ENCODE measurements at places on chromosomes 1 and 21.

DNA sequence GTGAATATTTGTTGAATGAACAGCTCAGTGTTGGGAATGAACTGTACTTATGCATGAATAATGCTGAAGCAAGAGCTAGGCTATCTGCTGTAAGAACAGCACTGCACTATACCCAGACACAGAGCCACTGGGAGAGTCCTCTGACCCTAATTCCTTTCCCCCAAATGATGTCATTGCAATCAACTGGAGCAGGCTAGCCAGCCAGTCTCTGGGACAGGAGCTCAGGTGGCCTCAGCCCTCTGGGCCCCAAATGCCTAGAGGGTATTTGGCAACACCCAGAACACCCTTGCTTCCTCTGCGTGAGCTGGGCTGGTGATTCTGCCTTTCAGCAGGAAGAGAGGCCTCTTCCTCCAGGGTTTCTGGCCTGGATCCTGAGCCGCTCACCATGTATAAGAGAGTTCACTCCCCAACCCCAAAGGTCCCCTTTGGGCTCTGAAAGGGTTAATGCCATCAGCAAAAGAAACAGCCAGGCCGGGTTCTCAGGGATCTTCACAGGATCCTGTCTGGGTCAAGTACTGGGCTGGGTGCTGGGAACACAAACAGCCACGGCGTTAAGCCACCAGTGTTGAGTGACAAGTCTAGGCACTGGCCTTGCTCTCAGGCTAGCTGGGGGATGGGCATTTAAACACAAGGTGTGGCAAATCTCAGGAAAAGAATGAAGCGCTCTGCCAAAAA lies 3.7 kb upstream of the PADI4 start:
- no peak for DNase-seq

GRCh38 chr1:205610036-205610435 lies 21.8 kb downstream of the ELK4 start:
- no peak for DNase-seq

DNA sequence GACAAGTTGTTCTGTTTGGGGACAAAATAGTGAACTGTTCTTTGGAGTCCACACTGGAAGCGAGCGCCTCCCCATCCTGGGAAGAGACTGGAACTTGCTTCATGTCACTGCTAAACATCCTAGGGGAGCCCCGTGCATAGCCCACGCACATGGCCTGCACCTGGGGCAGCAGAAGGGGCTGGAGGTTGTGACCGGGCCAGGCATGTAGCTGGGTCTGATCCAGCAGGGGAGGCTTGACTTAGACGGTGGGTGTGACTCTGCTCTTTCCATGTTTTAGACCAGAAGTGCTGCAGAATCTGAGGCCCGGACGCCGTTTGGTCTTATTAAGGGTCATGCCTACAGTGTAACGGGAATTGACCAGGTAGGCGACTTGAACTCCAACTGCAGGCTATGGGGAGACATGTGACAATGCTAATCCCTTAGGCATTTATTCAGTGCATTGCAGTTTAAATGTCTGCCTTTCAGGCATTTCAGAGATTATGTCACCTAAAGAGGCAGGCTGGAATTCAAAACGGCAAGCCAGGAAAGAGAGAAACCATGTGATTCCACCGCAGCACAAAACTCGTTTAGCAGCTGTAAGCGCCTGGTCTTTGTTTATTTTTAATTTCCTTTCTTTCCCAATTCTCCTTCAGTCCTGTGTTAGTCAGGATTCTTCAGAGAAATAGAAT lies 21.8 kb downstream of the CAPN9 start:
- DNase-seq: no peak

DNA sequence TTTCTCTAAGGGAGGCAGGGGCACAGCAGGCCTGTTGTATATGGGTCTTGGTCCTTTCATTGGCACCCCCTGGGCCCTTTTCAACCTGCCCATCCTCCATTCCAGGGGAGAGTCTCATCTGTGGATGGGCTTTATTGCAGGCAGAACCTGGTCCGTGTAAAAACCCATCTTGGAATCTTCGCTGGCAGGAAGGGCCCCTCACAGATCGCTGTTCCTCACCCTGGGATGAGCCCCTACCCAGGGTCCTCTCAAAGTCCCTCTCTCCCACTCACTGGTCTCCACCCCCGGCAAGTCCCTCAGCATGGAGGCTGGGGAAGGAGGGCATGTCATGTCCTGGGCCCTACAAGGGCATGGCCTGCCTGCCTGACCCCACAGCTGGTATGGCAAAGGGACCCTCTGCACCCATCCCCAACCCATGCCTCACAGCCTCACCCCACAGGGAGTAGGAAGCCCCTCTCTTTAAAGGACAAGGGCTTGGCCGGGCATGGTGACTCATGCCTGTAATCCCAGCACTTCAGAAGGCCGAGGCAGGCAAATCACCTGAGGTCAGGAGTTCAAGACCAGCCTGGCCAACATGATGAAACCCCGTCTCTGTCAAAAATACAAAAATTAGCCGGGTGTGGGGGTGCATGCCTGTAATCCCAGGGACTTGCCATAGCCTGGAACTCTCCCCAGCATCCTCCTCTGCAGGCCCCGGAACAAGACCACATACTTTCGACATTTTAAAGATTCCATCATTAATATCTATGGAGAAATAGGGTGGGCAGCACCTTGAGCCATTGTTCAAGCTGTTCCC lies 13.2 kb upstream of the CDA start:
- DNase-seq: no peak

- DNase-seq: no peak
Measured at GRCh38 chr1:99968214-99968613, 1.6 kb upstream of the SLC35A3 start.

DNA sequence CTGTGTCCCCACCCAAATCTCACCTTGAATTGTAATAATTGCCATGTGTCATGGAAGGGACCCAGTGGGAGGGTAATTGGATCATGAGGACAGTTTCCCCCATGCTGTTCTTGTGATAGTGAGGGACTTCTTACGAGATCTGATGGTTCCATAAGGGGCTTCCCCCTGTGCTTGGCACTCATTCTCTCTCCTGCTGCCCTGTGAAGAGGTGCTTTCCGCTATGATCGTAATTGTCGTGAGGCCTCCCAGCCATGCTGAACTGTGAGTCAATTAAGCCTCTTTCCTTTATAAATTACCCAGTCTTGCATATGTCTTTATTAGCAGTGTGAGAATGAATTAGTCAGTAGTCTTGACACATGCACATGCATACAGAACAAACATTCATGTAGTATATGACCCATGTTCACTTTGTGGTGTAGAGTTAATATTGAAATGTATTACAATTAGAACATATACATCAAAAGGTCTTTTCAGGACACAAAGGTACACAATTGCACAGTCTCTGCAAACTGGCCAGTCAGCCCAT lies 16.9 kb upstream of the IFI16 start:
- no peak for DNase-seq

DNA sequence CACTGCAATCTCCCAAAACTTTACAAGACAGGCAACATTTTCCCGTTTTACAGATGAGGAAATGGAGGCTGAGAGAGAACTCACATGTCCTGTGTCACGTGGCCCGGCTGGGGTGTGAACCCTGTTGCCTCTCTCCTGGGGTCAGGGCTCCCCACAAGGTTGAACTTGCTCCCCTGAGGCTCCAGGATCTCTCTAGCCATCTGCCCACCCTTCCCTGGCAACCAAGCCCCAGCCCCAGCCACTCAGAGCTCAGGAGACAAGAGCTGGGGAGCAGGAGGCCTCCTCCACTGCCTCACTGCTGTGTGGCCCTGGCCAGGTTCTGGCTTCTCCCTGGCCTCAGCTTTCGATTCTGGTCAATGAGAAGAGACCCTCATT lies 11.8 kb downstream of the LAPTM5 start:
- no peak for DNase-seq

DNA sequence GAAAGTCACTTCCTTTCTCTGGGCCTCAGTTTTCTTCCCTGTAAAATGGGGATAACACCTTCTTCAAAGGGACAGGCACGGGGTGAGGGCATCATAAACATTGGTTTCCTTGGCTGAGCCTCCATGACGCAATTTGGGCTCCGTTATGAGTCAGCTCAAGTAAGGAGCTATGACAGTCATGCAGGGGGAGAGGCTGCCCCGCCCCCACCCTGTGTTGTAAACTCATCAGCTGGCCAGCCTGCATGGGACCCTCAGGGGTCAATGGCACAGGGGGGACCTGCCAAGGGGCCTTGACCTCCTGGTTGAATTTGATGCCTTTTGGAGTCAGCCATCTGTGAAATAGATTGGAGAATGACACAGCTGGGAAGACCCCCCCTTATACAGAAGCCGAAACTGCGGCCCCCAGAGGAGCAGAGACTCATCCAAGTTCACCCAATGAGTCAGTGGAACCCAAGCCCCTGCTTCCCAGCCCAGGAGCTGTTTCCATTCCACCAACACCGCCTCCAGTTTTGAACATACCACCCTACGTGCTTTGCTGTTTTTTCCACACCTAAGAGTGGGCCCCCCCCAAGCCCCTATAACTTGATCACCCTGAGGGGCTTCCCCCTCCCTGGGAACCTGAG lies 36.8 kb upstream of the RUNX3 start:
- peak; percentile 41 for DNase-seq

DNA sequence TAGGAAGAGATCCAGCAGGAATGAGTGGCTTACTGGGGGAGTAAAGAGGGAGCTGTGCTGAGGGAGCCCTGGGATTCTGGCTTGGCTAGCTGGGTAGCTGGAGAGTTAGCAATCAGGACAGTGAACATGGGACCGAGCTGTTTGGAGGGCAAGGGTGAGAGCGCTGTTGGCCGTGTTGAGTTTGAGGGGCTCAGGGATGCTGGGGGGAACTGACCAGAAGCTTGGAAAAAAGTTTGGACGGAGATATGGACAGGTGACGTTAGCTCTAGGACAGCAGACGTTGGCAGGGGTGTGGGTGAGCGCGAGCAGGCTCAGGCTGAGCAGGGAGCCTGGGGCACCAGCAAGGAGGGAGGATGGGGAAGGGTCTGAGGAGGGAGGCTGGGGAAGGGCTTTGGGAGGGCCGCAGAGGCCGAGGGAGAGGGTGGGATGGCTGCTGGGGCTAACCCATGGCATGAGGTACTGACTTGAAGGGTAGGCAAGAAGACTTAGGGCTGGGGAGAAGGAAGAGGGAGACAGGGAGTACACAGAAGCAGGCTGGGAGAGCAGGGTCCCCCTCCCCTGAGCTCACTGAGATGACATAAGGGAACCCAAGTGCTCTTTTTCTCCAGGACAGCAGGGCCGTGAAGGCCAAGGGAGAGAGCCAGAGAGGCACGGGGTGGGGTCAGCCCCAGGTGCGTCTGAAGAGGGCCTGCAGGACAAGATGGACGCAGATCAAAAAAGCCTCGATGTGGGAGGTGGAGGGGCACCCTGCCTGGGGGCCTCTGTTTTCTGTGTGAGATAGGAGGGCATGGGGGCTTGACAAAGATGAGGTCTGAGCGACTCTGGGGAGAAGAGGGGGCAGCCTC lies 8.2 kb downstream of the SH2D2A start:
- DNase-seq: no peak

DNA sequence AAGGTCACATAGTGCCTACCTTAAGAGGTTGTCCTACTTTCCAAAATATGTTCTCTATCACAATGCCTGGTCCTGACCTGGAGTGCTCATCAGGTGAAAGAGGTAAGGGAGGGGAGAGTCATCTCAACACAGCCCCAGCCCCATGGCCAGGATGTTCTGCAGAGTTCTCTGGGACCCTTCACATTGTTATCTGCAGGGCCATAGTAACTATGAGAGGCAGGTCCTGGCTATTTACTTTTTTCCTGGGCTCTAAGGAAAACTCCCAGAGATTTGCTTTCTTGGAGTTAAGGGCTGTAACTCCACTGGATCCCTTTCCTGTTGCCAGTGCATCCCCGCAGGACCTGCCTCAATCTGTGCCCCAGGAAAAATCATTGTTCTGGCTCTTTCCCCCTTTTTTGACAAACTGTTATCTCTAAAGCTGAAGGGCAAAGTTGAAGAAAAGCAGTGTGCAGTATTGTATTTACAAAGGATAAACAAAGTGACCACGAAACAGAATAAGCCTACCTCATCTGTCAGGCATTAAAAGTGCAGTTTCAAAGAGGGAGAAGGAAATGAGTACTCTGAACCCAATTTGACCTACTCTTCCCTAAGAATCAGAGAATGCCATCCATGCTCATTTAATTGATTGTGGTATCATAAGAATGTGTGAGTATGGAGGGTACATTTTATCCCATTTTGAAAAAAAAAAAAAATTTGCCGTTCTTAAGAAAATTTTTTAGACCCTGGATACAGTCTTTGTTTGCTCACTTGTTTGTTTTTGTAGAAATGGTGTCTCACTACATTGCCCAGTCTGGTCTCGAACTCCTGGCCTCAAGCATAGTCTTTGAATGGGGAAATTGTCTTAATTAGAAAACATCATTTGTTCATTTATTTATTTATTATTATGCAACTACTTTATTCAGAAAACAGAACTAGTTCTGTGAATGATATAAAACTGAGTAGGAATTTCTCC lies 149.6 kb downstream of the RHOU start:
- no peak for DNase-seq

- DNase-seq: no peak
Measured at GRCh38 chr1:11499601-11500331, 20.8 kb downstream of the DISP3 start.

DNA sequence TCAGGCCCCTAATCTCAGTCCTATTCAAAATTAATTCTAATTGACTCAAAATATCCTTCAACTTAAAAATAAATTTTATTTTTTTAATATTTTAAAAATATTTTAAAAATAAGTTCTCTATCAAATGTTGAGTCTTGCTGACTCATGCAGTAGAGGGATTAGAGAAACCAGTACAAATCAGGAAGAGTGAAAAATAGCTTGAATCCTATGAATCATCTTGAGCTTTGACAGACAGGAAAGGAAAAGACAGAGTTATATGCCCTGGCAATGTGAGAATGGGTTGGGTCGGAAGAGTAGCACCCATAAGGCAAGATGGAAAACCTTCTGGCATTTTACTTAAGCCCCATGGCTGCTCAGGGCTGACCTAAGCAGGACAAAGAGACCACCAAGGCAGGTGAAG lies 346.6 kb upstream of the RUNX1 start:
- no peak for DNase-seq

DNA sequence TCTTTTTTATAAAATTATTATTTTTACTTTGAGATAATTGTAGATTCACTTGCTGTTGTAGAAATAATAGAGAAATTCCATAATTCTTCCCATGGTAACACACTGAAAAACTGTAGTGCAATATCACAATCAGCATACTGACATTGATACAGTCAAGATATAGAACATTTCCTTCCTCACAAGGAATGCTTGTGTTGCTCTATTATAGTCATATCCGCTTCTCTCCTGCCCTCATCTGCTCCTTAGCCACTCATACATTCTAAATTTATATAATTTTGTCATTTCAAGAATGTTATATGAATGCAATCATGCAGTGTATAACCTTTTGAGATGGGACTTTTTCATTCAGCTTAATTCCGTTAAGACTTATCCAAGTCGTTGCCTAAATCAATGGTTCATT lies 320.2 kb downstream of the BARHL2 start:
- no peak for DNase-seq

- no peak for DNase-seq
Measured at GRCh38 chr1:113918243-113918642, 10.9 kb upstream of the HIPK1 start.

GRCh38 chr1:211695135-211695816 lies 19.9 kb upstream of the NEK2 start:
- no peak for DNase-seq
